Natural killer cell (primary cell): ENCODE measurements at places on chromosomes 2 and 18. TPM values are rescaled to one million over a fixed set of nuclear protein-coding genes. Genes with fewer than 3 reads are reported as not detected.

- peaks cover 28% of the 10 kb centered on the region for H3K4me1 ChIP-seq
- peaks cover 17% of the 10 kb centered on the region for H3K36me3 ChIP-seq
- H3K4me3 ChIP-seq = peak overlapping the region; percentile 1
- no peak for DNase-seq
- H3K27me3 ChIP-seq = no peaks in the 10 kb centered on the region
Measured at GRCh38 chr18:12837747-12838146, 46.3 kb downstream of the PTPN2 start.

- H3K4me3 ChIP-seq = no peak overlapping the region
- H3K36me3 ChIP-seq = no peaks in the 10 kb centered on the region
- no peaks in the 10 kb centered on the region for H3K4me1 ChIP-seq
Measured at GRCh38 chr2:147030966-147031720, 813.7 kb upstream of the ACVR2A start.

GRCh38 chr2:3638456-3638810 is 19.6 kb upstream of the ALLC start:
- no peak overlapping the region for H3K4me3 ChIP-seq
- H3K4me1 ChIP-seq = no peaks in the 10 kb centered on the region
- H3K27ac ChIP-seq = no peak overlapping the region
- no peaks in the 10 kb centered on the region for H3K27me3 ChIP-seq
- DNase-seq = no peak
- H3K36me3 ChIP-seq = no peaks in the 10 kb centered on the region

DNA sequence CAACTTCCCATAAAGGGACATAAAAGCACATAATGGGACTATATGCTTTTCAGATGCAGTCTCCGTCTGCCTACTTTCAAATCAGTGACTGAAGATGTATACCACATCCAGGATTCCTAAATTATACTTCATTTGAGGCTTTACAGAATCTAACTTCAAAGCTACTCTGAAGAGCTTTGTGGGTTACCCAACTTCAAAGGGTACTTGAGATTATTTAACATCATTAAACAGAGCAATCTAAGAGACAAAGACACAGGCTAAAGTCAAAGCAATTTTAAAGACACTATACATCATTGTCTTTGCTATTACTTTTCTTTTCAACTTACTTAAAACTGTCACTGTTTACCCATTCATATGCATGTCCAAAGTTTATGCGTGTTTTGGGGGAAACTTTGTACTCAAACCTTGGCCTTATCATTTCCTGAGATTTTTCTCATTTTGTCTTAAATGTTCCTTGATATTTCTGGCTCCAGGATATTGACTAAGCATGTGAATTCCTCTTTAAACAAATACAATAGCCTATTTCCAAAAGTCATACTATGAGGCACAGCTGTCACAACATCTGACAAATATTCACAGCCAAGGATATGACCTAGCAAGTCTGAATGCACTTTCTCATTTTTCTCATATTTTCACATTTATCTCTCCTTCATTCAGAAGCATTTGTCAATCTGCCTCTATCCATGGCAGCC is 1985.1 kb upstream of the PIK3C3 start:
- no peak overlapping the region for H3K4me3 ChIP-seq
- no peak overlapping the region for H3K27ac ChIP-seq
- no peak for DNase-seq
- H3K4me1 ChIP-seq = no peaks in the 10 kb centered on the region
- H3K36me3 ChIP-seq = no peaks in the 10 kb centered on the region

DNA sequence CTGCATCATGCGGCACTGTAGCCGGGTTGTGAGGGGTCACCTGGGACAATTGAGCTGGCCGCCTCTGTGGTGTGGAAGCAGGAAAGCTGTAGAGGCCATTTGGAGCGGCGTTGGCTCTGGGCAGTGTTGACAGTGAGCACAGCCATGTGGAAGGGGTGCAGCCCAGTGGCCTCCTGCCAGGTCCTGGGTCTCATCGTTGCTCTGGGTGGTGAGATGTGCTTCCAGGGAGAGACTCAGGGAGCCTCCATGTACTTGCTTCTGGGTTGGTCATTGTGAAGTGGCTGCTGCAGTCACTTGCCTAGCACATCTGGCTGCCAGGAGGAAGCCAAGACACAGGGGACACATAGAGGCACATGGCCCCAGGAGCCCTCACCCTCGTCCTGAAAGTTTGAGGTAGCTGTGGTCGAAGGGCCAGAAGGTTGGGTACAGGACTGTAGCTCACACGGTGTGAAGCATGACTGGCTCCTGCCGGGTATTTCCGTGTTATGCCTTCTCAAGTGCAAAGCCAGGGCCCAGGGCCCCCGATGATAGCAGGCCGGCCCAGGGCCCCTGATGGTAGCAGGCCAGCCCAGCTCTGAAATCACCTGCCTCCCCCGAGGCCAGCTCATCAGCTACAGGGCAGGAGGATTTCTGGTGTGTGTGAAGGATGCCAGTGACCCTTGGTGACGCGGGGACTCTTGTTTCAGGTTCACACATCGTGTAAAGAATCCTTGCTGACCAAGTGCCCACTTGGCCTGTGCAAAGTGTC is 82.6 kb downstream of the DGKD start:
- no peak for DNase-seq
- H3K36me3 ChIP-seq = peaks cover 66% of the 10 kb centered on the region
- H3K4me3 ChIP-seq = no peak overlapping the region
- H3K4me1 ChIP-seq = peaks cover 16% of the 10 kb centered on the region
- H3K27ac ChIP-seq = no peak overlapping the region
- no peaks in the 10 kb centered on the region for H3K27me3 ChIP-seq

DNA sequence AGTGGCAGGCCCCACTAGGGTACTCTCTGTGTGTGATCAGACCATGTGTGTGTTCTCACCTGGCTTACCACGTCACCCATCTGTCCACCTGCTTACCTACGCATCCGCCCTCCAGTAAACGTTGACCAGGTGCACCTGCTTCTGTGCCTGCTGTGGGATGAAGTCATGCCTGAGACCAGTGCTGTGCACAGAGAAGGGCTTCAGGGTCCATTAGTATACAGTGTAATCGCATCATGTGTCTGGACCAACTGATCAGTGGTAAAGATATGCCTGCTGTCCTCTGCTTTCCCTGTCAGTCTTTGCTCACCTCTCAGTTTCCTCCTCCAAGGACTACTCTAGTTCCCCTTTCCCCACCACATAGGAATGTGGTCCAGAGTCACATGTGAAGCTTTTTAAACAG is 109.3 kb downstream of the FHOD3 start:
- no peaks in the 10 kb centered on the region for H3K36me3 ChIP-seq
- no peak for DNase-seq
- H3K27me3 ChIP-seq = no peaks in the 10 kb centered on the region

DNA sequence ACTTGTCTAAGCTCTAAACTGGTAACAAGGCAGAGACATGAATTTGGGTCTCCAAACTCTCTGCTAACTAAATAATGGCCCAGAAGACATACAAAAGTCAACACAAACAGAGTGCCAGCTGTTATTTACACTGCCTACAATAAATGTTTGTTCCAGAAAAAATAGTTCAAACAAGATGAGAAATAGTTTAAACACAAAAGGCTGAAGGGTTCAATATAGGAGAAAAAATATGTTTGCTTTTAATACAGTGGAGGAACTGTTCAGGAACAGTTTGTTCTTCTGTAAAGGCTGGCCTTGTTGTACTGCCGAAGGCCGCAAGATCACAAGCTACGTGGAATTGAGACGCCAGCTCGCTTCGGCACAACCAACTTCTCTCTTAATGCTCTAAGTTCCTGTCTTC is 74.6 kb downstream of the AFF3 start:
- H3K4me1 ChIP-seq = no peaks in the 10 kb centered on the region
- H3K4me3 ChIP-seq = no peak overlapping the region
- no peaks in the 10 kb centered on the region for H3K27me3 ChIP-seq
- H3K36me3 ChIP-seq = no peaks in the 10 kb centered on the region
- no peak for DNase-seq

GRCh38 chr2:36379710-36380448 is 24.3 kb downstream of the CRIM1 start:
- no peak for DNase-seq
- no peak overlapping the region for H3K27ac ChIP-seq
- H3K27me3 ChIP-seq = no peaks in the 10 kb centered on the region
- no peaks in the 10 kb centered on the region for H3K36me3 ChIP-seq
- H3K4me3 ChIP-seq = no peak overlapping the region
- H3K4me1 ChIP-seq = no peaks in the 10 kb centered on the region

DNA sequence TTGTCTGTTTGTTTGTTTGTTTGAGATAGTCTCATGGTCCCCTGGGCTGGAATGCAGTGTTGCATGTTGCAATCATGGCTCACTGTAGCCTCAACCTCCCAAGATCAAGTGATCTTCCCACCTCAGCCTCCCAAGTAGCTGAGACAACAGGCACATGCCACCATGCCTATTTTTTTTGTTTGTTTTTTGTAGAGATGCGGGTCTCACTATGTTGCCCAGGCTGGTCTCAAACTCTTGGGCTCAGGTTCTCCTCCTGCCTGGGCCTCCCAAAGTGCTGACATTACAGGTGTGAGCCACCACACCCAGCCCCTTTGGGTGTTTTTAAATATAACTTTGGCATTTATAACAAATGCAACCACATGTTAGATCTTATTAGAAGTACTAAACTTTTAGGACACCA is 37.5 kb downstream of the ARL5A start:
- H3K4me1 ChIP-seq = no peaks in the 10 kb centered on the region
- no peaks in the 10 kb centered on the region for H3K27me3 ChIP-seq
- H3K4me3 ChIP-seq = no peak overlapping the region
- DNase-seq = no peak

DNA sequence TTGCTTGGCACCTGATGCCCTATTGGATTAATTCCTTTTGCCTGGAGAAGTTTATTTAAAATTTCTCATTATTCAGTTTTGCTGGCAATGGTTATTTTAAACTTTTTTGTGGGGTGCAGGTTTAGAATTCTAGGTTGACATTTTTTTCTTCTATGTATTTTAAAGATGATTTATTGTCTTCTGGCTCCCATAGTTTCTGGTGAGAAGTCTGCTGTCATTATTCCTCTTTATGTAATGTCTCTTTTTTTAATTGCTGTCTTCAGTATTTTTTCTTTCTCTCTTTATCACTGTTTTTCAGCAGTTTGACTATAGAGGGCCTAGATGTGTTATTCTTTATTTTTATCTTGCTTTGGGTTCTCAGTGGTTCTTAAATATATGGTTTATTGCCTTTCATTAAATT is 182.2 kb upstream of the STON1 start:
- no peaks in the 10 kb centered on the region for H3K27me3 ChIP-seq
- no peak overlapping the region for H3K4me3 ChIP-seq
- H3K27ac ChIP-seq = no peak overlapping the region
- peaks cover 8% of the 10 kb centered on the region for H3K4me1 ChIP-seq
- peak; percentile 29 for DNase-seq

DNA sequence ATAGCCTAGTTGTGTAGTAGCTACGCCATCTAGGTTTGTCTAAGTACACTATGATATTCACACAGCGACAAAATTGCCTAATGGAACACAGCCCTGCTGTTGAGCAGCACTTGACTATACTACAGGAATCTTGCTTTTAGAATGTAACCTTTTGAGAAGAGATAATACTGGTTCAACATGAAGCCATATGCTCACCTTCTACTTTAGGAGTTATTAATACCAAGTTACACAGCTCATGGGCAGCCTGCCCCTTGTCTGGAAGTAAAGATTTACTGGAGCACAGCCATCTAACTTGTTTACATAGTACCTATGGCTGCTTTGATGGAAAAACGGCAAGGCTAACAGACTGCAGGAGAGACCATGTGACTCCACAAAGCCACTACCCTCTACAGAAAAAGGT is 174.8 kb downstream of the DYM start:
- peaks cover 3% of the 10 kb centered on the region for H3K36me3 ChIP-seq
- no peaks in the 10 kb centered on the region for H3K27me3 ChIP-seq
- no peak for DNase-seq
- H3K4me1 ChIP-seq = no peaks in the 10 kb centered on the region

DNA sequence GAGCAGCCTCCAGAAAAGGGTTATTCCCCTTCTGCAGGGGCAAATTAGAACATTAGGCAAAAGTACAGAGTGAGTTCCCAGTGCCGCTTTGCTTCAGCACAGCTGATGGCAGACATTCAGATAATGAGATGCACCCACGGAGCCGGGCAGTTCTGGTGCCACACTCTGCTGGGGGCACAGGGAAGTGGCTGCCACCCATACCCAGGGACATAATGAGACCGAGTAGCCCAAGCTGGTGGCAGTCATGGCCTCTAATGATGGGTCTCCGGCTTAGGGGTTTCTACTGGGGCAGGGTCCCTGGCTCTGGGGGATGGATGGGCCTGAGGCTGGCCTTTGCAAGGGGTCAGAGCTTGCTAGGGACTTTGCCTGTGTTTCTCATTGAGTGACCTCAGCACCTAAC is 26.2 kb downstream of the GLI2 start:
- no peak overlapping the region for H3K4me3 ChIP-seq
- no peaks in the 10 kb centered on the region for H3K4me1 ChIP-seq
- DNase-seq = no peak
- H3K27me3 ChIP-seq = no peaks in the 10 kb centered on the region

- H3K4me3 ChIP-seq = no peak overlapping the region
- H3K36me3 ChIP-seq = no peaks in the 10 kb centered on the region
- no peak overlapping the region for H3K27ac ChIP-seq
- H3K27me3 ChIP-seq = no peaks in the 10 kb centered on the region
- DNase-seq = no peak
Measured at GRCh38 chr2:42547014-42547413, 21.4 kb upstream of the MTA3 start.

DNA sequence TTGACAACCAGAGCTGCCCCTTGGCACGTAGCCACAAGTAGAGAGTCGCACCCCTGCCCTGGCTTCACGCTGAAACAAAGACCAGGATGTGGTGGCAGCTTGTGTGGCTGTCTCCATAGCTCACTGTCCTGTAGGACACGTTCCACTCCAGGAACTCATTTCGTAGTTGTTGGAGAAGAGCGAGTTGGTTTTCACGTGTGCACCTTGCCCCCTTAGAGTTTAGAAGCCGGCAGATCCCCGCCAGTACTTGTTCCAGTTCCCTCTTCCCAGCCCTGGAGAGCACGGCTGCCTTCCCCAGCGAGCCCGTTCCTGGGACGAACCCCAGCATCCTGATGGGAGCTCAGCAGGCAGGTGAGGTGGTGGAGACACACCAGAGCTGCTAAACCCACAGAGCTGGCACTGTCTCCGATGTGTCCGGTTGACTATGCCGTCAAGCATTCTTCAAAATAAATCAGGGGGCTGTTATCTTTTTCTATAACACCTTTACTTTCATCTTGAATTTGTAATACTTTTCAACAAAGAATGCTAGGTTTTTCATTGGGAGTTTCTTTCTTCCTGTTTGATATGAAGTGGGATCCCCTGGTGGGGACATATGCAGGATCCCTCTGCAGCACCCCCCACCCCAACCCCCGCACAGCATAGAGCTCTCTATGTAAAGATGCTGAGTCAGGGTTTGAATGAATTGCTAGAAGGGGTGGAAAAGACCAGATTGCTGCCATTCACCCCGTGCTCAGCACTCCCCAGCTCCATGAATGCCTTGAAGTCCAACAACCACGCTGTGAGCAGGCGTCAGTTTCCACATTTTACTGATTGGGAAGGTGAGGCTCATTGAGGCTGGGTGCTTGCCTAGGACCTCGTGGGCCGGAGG is 44.5 kb downstream of the GREB1 start:
- H3K4me3 ChIP-seq = no peak overlapping the region
- no peak overlapping the region for H3K27ac ChIP-seq
- no peaks in the 10 kb centered on the region for H3K36me3 ChIP-seq
- H3K27me3 ChIP-seq = no peaks in the 10 kb centered on the region

GRCh38 chr2:144718376-144718775 is 198.5 kb upstream of the ZEB2 start:
- H3K4me3 ChIP-seq = no peak overlapping the region
- no peaks in the 10 kb centered on the region for H3K36me3 ChIP-seq
- H3K27me3 ChIP-seq = no peaks in the 10 kb centered on the region
- H3K4me1 ChIP-seq = no peaks in the 10 kb centered on the region

RNF152 gene
- total RNA-seq = 0.50 TPM

FAM110C gene
- total RNA-seq = 8.5 TPM

LBX2 gene
- total RNA-seq = 1.8 TPM

RNF149 gene
- 151 TPM for total RNA-seq

CHRND gene
- total RNA-seq = not detected

SOX11 gene
- total RNA-seq = not detected
